ENCODE measurements at places on chromosomes 13 and 19.
A peak's percentile ranks its signal among the peaks of the same experiment; 100 is the strongest.

DNA sequence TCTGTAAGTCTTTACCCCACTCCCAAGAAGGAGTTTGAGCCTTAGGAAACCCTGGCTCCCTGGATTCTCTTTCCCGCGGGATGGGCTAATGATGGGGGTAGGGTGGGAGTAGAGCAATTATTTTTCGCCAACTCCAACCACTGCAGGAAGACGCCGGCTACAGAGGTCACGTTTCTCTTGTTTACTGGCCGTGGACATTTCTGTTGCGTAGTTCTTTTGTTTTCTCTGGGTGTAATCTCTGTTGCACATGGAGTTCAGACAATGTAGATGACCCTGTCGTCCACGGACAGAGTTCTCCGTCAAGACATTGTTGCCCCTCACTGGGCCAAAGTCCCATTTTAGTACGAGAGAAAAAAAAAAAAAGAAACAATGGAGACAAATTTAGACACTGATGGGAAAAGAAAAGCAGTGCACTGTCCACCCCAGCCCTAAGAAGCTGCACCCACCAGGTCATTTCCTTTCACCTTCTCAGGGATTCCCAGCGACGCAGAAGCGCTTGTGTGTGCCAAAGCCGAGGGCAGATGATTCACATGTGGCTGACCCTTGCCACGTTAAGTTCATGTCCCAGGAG is 133.9 kb upstream of the ARGLU1 start:
- no peak for DNase-seq

GRCh38 chr13:76455960-76456359 is 430.2 kb downstream of the KCTD12 start:
- DNase-seq, result no peak

GRCh38 chr13:73060251-73061160 is 1.7 kb downstream of the KLF5 start:
- no peak for DNase-seq

GRCh38 chr13:46553521-46553885 is 533 bp downstream of the LRCH1 start:
- DNase-seq, result peak; percentile 59

DNA sequence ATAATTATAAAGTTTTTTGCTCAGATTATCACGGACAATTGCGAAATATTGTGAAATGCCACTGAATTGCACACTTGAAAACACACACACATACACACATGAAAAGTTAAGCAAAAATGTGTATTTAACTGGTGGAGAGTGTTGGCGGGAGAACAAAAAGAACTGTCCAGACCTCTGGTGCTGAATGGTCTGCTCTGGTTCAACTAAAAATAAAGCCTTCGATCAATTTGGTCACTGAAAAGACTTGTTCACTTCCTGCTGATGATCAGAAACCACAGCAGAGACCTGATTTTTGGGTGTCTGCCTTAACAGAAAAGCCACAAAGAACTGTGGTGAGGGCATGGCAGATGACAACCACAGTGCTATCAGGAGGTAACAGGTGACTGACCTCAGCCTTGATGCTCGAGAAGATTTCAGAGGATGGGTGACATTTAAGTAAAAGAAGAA is 4.0 kb upstream of the IGFL1 start:
- DNase-seq, result no peak

GRCh38 chr13:98664924-98665637 is 87.4 kb downstream of the SLC15A1 start:
- DNase-seq, result no peak

DNA sequence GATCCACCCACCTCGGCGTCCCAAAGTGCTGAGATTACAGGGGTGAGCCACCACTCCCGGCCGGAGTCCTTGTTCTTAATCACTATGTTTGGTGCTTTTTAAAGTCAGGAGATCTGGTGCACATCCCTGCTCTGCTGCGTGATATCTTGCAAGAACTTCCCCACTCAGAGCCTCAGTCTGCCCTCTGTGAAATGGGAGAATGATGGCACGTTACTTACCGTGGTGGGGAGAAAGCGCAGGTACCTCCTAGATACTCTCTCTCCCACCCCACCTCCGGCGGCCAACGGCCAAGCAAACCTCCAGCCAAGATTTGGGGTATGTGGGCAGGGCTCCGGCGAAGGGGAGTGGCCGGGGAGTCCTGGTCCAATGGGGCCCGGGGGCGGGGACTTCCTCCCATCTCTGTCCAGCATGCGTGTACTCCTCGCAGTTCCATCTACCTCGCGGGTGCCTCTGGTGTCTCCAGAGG is at the start of gene RYR1:
TSS of gene RYR1 (plus strand) at position 424 of the 466 bp plus-strand sequence. CDS start 139 bp downstream, outside the sequence.
- DNase-seq, result peak; percentile 92

GRCh38 chr13:36919833-36920615 is at the start of gene SMAD9:
TSS of gene SMAD9 (minus strand) at chr13:36920238. CDS start at chr13:36879689, 40,549 bp downstream.
- peak; percentile 81 for DNase-seq

DNA sequence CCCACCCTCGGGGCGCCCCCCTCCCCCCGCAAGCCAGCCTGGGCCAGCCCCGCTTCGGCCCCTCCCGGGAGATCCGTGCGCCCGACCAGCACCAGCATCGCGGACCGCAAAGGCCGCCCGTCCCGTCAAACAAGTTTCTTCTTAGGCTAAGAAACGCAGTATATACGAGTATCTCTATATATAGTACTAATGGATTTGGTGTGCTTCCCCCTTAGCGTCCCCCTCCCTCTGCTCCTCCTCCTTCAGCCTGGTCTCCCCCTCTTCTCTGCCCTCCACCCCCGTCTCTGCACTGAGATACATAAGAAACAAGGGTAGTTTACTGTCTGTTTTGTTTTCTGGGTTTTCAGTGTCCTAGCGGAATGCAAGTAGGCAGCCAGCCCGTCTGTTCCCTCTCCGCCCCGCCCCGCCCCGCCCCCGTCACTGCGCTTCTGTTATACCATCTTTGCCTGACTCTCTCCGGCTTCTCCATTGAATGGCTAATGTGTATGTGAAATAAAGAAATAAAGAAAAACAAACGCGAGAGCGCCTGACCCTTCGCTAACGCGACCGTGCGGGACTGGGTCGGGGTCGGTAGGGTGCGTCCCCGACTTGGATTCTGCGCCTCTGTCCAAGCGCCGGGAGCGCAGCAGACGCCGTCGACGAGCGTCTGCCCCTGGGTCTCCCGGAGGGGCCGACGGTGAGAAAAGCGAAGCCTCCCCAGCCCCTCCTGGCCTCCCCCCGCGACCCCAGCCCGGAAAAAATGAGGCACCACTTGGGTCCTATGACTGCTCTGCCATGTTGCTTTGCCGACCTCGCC is 4.2 kb downstream of the LYL1 start:
- no peak for DNase-seq

GRCh38 chr13:83536941-83537340 is 345.3 kb downstream of the SLITRK1 start:
- DNase-seq, result no peak

GRCh38 chr19:646779-647565 is 7.3 kb downstream of the FGF22 start:
- DNase-seq, result no peak

DNA sequence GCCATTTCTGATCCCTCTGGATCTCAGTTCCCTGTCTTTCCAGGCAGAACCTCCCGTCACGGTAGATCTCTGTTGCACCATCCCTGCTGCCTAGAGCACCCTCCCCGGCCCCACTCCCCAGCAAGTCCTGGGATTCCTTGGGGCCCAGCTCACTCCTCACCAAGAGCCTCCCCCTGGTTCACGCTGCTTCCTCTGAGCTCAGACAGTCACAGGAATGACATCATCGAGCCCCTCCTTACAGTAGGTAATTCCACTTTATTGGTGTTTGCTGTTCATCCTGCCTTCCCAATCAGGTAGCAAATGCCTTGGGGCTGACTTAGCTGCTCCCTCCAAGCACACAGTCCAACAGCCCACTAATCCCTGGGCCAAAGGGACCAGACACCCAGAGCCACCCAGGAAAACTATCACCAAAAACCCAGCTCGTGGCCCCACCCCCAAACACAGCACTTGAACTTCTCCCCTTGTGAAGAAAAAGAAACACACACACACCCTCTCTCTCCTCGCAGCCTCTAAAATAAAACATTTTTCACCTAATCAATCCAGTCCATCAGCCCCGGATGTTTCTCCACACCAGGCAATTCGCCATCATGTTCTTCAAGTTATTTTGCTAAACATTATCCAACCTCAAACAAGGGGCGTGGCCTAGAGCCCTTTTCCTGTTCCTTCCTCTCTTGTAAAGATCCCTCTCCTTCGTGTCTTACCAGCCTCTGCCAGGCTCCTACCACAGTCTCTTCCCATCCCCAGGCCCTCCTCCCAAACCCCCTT is 2.5 kb downstream of the NAPA start:
- no peak for DNase-seq
